ENCODE measurements at places on chromosomes 12 and 14. TPM values are rescaled to one million over a fixed set of nuclear protein-coding genes. Genes with fewer than 3 reads are reported as not detected.

Gene GOLT1B
- polyA plus RNA-seq = 21.4 TPM

Gene SLCO1B1
- polyA plus RNA-seq = not detected

Gene CLEC4D
- 15.6 TPM for polyA plus RNA-seq

GRCh38 chr14:36510874-36511273 lies 9.2 kb downstream of the NKX2-1 start:
- no peak overlapping the region for H3K4me3 ChIP-seq
- DNase-seq = no peak
- peaks cover 96% of the 10 kb centered on the region for H3K27me3 ChIP-seq
- no peaks in the 10 kb centered on the region for H3K36me3 ChIP-seq
- H3K27ac ChIP-seq = no peak overlapping the region

Gene CPNE8
- 22.5 TPM for polyA plus RNA-seq

DNA sequence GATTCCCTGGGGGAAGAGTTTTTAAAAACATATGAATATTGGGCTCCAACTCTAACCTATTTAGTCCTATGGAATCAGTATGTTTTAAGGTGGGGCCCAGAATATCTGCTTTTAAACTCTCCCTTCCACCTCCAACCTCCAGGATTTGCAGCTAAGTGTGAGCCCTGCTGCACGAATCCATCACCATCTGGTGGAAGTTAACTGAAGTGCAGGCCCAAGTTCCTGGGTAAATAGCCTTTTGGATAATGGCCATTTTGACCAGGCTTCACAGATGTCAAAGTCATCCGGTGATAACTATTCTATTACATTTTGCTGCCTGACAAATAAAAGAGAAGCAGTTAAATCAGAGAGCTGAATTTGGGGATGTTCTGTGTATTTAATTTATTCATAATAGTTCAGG lies 58.1 kb upstream of the RMST start:
- no peak overlapping the region for H3K27ac ChIP-seq
- no peak for DNase-seq
- no peaks in the 10 kb centered on the region for H3K4me1 ChIP-seq
- no peaks in the 10 kb centered on the region for H3K27me3 ChIP-seq
- no peak overlapping the region for H3K4me3 ChIP-seq
- H3K36me3 ChIP-seq = no peaks in the 10 kb centered on the region

- DNase-seq = no peak
- H3K27ac ChIP-seq = no peak overlapping the region
- H3K4me3 ChIP-seq = no peak overlapping the region
- peaks cover 64% of the 10 kb centered on the region for H3K27me3 ChIP-seq
Measured at GRCh38 chr12:113514602-113515001, 42.9 kb upstream of the LHX5 start.
